Activated naive CD8-positive, alpha-beta T cell treated with anti-CD3 and anti-CD28 coated beads, Interleukin-2, amount 50 U/mL, for 24 hours (primary cell): ENCODE measurements at places on chromosomes 7 and 10.

GRCh38 chr10:91630625-91631024, 2.2 kb downstream of the PPP1R3C start:
- DNase-seq: no peak

- DNase-seq: no peak
Observed at GRCh38 chr7:130384841-130385599, 4.7 kb downstream of the CPA1 start.

GRCh38 chr7:77757589-77757988, 40.6 kb downstream of the TMEM60 start:
- peak; percentile 23 for DNase-seq

DNA sequence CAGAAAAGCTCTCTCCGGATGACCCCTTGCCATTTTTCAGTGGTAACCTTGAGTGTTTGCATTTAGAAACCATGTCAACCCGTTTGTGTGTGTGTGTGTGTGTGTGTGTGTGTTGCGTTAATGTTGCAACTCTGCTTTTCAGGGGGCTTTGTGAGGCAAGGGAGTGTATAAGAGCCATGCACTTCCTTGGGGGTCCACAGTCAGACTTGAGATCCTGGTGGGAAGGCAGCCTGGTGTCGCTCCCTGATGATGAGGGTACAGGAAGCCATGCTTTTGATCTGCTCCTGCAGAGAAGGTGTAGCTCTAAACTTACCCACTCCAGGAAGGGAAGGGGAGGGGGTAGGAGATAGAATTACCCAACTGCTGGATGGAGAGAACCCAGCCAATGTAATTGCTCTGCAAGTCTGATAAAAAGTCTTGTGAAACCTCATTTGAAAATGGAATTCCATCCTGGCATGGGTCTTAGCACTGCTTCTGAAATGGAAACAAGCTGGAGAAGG, 10.7 kb downstream of the GRK5 start:
- DNase-seq: no peak

DNA sequence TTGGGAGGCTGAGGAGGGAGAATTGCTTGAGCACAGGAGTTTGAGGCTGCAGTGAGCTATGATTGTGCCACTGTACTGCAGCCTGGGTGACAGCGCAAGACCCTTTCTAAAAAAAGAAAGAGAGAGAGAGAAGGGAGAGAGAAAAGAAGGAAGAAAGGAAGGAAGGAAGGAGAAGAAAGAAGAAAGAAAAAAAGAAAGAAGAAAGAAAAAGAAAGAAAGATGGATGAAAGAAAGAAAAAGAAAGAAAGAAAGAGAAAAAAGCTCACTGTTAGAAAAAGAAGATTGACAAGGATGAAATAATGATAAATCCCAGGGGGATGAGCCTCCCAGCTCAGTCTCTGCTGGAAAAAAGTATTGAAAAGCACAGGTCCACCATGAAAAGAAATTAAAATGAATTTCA, 22.8 kb upstream of the CARD11 start:
- DNase-seq: no peak

GRCh38 chr7:13155188-13155587, 467.8 kb downstream of the ARL4A start:
- no peak for DNase-seq

DNA sequence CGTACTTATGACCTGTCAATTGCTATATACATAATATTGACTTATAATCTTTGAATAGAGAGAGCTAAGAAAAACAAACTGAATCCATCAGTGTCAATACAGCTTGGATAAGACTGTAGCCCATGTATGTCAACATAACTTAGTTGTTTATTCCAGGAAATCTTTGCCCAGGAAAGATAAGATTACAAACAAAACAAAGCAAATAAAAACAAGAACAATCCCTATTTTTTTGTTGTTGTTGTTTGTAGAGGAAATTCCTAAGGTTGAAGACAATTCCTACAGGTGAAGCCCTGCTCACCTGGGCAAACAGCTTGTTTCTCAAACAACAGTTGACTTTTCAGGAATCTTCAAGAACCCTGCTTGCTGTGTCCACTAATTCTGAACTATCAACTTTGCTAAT, 76.0 kb downstream of the HYCC1 start:
- no peak for DNase-seq

- no peak for DNase-seq
Observed at GRCh38 chr10:3241967-3242650, 69.5 kb upstream of the PITRM1 start.

DNA sequence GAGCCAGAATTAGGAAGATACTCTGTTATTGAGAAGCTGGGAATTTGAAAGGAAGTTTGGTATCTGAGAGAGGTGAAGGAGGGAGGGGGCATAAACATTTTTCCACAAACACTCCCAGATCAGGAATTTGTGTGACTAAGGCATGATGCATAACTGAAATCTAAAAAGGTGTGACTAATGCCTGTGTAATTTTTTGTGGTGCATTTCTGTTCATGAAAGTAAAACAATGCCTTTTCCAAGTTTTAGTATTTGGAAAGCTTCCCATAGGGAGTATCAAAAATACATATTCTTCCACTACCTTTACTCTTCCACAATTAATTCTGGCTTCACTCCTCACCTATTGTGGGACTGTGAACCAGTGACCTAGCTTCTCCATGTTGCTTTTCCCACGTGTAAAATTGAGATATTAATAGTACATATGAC, 56.4 kb upstream of the CAV2 start:
- DNase-seq: no peak

- no peak for DNase-seq
Observed at GRCh38 chr10:132929953-132930548, 12.3 kb downstream of the CFAP46 start.

DNA sequence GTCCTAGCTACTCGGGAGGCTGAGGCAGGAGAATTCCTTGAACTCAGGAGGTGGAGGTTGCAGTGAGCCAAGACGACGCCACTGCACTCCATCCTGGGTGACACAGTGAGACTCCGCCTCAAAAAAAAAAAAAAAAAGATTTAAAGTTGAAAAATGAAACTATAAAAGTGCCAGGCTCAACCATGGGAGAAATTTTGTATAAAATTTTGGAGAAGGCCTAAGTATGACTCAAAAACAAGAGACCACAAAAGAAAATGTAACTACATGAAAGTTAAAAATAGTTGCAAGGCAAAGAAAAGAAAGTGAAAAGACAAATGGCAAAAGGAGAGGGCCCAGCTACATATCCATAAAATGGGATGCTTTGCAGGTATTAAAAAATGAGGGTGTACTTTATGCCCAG, 104.1 kb downstream of the ARHGAP22 start:
- DNase-seq: no peak

DNA sequence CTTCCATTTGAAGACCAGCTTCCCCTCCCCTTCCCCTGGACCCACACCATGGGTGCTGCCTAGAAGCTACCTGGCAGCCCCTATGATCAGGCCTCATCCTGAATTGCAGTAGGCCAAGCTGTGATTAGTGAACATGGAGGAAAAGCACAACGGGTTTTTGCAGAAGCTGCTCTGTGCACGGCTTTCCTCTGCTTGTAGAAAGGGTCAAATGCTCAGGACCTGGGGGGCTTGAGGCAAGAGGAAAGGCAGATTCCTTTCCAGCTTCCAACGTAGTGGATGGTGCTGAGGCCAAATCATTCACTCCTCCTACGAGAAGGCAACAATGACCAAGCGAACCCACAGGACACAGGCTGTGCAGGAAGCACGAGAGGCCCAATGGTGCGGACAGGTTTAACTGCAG, 410.3 kb upstream of the SHH start:
- no peak for DNase-seq

DNA sequence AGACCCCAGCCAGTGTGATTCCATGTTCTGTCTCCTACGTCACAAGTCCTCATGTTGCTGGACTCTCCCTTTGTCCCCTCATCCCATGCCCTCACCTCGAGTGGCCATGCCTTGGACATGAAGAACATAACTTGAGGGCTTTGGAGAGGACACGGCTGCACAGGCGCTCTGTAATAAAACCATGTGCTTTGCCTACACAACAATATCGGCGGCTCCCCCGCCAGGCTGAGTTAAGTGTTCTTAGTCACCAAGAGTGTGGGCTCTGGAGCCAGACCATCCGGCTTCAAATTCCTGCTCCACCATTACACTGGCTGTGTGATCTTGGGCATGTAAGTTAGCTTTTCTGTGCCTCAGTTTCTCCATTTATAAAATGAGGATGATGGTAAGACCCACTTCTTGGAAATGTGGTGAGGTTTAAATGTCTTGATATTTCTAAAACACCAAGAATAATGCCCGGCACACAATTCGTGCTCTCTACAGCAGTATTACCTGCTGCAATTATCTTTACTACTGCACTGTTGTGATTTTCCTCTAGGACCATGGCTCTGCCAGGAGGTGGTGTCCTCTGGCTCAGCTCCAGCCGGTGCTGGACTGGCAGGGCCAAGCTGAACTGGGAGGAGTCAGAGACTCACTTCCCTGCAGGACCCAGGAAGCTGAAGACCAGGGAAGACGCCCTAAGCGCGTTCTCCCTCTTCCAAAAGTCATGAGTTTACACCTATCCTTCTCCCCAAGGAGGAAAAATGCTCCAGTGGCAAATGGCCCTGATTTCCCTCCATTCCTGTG, 15.7 kb downstream of the SLIT1 start:
- DNase-seq: no peak

- no peak for DNase-seq
Observed at GRCh38 chr10:111999205-111999914, 184.2 kb downstream of the GPAM start.

DNA sequence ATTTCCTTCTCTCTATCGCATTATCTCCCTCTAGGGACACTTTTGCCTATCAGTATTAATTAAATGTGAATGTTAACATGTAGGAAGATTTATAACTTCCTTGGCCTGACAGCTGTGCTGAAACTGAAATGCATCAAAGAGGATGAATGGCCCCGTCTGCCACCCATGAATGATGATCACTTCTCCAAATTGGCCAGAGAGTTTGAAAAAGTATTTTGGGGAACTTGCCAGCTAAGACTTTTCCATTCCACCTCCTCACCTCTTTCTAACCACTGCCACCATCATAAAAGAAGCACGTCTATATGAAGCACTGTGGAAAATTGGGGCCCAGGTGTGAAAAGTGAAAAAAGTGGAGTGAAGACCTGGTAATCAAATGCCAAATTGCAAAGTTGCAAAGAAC, 25.4 kb upstream of the ST8SIA6 start:
- DNase-seq: no peak

GRCh38 chr7:135386181-135386580, 123.7 kb downstream of the CNOT4 start:
- DNase-seq: no peak

DNA sequence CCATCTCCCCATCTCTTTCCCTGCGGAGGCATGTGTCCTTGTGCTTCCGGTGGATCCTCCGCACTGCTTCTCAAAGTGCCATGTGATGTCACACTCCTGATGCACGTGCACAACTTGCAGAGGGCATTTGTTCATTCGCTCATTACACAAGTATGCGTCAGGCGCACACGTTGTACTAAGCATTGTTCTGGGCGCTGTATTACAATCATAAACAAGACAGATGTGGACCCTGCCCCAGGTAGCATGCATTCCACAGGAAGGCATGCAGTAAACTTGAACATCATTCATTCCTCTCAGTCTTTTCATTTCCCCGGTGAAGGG, 9.0 kb upstream of the RAMP3 start:
- no peak for DNase-seq

DNA sequence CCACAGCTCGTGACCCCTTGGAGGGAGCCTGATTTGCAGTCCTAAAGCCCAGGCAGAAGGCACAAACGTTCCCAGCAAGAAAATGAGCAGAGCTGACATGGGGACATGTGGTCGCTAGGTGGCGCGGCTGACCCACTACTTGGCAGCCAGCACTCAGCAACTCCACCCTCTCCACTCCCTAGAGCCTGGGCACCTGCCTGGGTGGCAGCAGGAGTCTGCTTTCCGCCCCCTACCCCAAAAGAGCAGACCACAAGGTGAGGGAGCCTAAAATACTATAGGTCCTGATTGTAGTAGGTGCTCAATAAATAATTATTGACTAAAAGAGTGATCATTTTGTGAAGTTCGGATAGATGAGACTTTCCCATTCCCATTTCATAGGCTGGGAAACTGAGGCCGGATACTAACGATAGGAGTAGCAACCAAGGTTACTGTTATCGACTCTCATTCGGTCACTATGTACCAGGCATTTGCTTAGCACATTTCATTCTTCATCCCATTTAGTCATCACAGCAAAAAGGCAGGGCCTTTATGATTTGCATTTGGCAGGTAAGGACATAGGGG, 57.4 kb downstream of the NEUROG3 start:
- DNase-seq: peak; percentile 81

GRCh38 chr7:74104702-74105101, 21.1 kb downstream of the LIMK1 start:
- no peak for DNase-seq

GRCh38 chr7:92747041-92747835, 89.1 kb downstream of the CDK6 start:
- no peak for DNase-seq

DNA sequence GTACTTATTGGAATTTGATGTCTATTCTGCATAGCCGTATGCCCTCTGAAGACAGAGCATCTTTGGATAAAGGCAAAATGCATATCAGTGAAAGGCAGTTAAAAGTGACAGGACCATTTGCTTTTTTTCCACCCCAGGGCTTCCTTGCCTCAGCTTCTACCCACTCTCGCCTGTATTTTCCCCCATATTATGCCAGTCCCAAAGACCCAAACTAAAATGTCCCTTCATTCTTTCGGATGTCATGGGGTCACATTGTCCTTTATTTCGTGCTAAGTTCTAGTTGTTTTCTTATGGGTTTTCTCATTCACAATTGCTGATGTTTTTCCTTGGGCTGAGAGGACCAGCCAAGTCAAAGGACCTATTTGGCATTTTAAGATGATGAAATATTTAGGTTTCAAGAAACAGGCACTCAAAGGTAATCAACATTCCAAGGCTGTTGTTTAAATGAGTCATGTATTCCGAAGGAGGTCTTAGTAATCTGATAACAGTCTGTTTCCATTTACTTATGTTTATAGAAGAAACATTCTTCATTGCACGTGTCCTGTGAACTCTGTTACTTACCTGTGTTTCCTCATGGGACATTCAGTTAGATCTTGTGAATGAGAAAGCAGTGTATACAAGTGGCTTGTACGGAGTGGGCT, 74.1 kb downstream of the DNAH11 start:
- no peak for DNase-seq

DNA sequence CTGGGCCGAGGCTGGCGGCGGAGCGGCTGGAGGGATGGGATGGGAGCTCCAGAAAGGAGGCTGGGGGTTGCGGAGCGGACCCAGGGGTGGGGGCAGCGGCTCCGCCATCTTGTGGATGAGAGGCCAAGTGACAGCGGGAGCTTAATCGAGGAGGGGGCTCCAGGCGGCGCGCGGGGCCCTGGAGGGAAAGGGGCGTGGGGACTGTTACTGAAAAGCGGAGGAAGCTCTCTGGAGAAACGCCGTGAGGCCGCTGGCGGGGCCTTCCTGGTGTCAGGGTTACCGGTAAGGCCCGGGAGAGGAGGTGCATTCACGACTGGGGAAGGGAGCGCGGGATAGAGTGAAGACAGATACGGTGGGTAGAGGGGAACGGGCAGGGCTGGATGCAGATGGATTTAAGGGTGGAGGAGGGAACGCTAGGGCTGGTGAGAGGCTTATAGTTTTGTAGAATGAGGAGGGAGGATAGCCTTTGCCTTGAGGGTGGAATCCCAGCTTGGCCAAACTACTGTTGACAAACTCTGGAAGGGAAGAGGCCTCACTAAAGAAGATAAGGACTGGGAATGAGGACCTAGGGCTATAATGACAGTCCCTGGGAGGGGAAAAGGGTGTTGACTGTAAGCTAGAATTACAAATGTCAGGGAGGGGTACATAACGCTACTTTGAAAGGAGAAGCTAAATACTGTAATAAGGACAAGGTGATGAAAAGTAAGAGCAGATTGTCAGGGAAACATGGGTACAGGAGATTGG, 535 bp downstream of the BTRC start:
- DNase-seq: peak; percentile 55
